ENCODE measurements at places on chromosomes 4 and X. TPM values are rescaled to one million over a fixed set of nuclear protein-coding genes. Genes with fewer than 3 reads are reported as not detected.
A peak's percentile ranks its signal among the peaks of the same experiment; 100 is the strongest.

GRCh38 chrX:40872351-40872750 lies 137.0 kb upstream of the MED14 start:
- no peak for DNase-seq

DNA sequence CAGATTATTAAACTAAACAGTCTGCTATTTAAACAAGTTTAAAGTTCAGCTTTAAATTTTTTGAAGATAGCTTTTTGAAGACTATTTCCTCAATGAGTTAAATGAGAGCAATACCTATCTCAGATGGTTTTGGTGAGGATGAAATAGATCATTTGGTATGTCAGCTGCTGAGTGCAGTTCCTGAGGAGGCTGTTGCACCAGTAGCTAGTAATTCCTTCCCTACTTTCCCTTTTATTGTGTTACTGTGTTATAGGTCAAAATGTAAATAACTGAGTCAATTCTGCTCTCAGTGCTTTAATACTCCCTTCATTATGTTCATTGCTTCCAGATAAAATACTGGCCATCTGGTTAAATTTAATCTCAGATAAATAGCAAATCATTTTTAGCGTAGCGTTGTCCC lies 48.6 kb downstream of the BMPR1B start:
- no peak for DNase-seq

- no peak for DNase-seq
These were observed 14.7 kb upstream of the CBR4 start for GRCh38 chr4:169024762-169025161.

DNA sequence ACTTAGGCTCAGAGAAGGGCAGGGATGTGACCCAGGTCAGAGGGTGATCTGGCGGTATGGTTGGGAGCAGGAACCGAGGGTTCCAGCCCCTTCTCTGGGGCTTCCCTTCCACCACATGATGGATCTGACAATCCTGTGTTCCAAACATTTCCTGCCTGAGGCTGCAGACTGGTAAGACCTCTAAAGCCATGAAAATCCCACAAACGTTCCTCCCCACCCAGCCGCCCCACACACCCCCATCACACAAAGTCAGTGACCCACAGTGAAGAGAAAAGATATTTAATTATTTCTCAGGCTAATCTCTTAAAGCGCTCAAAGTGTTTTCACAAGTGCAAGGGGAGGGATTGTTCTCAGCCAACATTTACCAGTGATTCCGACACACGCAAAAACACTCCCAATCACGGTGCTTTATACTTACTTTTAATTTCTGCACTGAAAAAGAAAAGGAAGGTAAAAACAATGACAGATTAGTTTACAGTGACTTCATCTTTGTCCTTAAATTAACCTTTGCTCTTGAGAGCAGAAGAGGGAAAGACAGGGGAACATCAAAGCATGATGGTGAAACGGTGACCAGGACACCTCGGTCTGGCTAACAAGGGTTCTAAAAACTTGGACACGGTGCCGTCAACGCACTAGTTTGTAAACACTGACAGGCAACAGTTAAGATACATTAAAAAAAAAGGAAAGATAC lies 42.4 kb downstream of the WDR1 start:
- DNase-seq = no peak

DNA sequence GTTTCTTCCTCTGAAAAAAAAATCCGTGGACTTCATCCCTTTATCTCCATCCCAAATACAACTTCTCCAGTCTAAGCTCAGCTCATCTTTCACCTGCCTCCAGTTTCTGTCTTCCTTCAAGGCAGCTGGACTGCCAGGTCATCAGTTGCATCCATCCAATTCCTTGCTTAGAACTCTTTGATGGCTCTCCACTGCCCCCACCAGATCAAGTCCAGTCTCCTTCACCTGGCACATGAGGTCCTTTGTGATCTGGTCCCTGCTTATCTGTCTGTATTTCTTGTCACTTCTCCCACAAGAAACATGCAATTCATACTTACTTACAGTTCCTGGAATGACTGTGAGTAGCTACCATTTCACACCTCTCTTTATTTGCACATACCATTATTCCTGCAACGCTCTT lies 33.8 kb downstream of the OTUD6A start:
- DNase-seq = peak; percentile 5

- DNase-seq = no peak
These were observed 609 bp upstream of the BCORL1 start for GRCh38 chrX:129981752-129982299.

- DNase-seq = no peak
These were observed 166.8 kb downstream of the UNC5C start for GRCh38 chr4:95381843-95382580.

DNA sequence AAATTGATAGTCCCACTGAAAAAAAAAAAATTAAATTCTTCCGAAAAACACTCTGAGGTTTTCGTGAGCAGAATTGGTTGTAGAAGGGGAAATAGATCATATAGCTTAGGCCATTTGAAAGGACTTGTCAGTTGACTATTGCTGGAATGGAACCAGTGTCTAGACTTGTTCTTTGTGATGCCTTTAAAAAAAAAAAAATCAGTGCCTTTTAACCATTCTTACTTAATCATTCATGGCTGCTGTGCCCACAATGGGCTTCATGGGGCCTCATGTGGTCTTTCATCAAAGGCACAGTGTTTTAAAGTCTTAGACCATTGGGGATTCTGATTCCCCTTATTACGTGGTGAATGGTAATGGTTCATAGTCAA lies 139.3 kb downstream of the AFF1 start:
- peak; percentile 27 for DNase-seq

DNA sequence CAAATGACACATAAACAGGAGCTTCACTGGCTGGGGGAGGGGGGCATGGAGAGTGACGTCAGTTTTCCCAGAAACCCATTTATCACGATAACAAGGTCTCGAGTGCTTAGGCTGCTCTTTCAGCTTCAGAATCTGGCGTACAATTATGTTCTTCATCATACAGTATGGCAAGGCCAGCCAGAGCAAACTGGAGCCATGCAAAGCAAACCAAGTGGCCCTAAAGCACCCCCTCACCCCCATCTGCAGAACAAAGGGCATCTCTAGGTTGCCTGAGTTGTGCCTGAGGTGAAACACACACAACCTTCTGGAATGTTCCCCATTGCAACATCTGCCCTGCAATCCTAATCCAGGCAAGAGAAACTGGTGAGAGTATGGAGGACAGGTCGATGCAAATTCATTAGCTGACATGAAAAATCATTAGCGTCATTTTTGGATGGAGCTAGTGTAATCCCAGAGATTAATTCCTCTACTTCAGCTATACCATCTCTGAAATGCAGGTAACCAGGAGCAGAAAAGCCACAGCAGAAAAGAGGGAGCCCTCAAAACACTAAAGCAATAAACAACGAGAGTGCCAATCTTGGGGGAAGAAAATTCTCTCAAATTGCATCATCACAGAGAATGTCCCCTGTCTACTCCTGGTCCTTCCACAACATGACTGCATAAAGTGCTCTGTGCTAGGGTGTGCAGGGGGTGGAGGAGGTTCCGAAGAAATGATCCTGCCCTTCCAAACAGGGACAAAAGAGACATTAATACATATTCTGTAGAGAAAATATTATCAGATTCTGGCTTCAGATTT lies 1.8 kb downstream of the SEPTIN6 start:
- peak; percentile 87 for DNase-seq

DNA sequence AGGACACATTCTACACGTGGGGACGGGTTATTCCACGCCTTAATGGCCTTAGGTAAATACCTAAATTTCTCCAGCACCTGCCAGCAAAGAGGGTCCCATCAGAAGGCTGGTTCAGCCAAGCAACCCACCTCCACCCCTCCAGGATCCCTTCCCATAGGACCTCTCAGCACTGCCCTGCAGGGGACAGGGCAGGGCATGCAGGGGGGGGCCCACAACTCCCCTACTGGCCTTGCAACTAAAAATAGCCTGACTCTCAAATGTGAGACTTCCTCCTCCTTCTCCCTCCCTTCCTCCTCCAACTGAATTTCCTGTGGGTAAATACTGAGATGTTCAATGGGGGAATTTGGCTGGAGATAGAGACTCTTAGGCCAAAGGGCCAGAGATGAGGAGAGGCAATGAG lies 6.3 kb downstream of the LAS1L start:
- DNase-seq = no peak

GRCh38 chr4:149987330-149988086 lies 90.7 kb upstream of the DCLK2 start:
- no peak for DNase-seq

- no peak for DNase-seq
These were observed 67.5 kb downstream of the TBL1X start for GRCh38 chrX:9532349-9532748.

DNA sequence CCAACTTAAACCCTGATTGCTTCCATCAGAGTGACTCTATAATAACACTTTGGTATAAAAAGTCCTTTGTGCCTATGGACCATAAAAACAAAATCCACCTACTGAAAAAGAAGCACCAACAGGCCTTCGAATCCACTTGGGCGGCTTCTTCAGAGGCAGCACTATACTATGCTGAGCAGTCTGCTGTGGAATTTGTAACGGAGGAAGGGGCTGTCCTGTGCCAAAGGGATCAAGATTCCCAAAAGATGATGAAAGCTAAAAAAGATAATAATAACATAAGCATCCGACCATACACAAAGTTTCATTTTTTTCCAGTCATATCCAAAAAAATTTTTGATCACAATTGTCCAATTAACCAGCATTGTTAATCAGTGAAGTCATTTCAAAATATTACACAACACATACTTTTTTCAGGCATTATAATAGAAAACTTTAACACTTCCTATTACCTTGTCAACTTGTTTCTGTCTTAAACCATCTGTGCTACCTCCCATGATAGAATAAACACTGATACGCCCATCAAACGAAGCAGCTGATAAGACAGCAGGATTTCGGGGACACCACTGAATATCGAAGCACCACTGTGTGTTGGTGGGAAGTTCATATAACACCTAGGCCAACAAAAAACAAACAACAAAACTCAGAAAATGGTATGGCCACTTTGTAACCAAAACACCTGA lies 24.1 kb downstream of the SEC31A start:
- DNase-seq = no peak

- DNase-seq = no peak
These were observed 14.2 kb upstream of the MID1 start for GRCh38 chrX:10634392-10635161.

- no peak for DNase-seq
These were observed 72.0 kb downstream of the TSPAN5 start for GRCh38 chr4:98586291-98586961.

Gene TECRL
- total RNA-seq = not detected

Gene JAKMIP1
- 0.27 TPM for total RNA-seq

Gene STIM2
- total RNA-seq = 40.5 TPM

Gene MND1
- 52.6 TPM for total RNA-seq

Gene PAGE2B
- total RNA-seq = 0.48 TPM

Gene FREM3
- total RNA-seq = not detected

Gene STPG2
- total RNA-seq = not detected

Gene TBC1D8B
- total RNA-seq = 1.2 TPM

Gene RTL5
- total RNA-seq = 0.10 TPM

Gene NMU
- total RNA-seq = not detected
